Type B pancreatic cell (in vitro differentiated cells): ENCODE measurements at places on chromosomes 7 and 10. TPM values are rescaled to one million over a fixed set of nuclear protein-coding genes. Genes with fewer than 3 reads are reported as not detected.

Gene KIAA1217
- 73.2 and 99.0 TPM in 2 replicates for total RNA-seq

Gene ASAH2B
- 3.7 and 6.0 TPM in 2 replicates for total RNA-seq

Gene DPYSL4
- 11.7 and 61.9 TPM in 2 replicates for total RNA-seq

Gene TMEM229A
- 0.19 and 0.33 TPM in 2 replicates for total RNA-seq

Gene SPAM1
- not detected in 2 replicates for total RNA-seq

Gene EBF3
- 0.81 and 26.1 TPM in 2 replicates for total RNA-seq

Gene PGAM2
- total RNA-seq: 0.57 and 0.72 TPM in 2 replicates

Gene ITGA8
- 1.1 and 10.1 TPM in 2 replicates for total RNA-seq

Gene SPOCK2
- 13.8 TPM in 2 replicates for total RNA-seq

Gene BHLHA15
- total RNA-seq: 0.46 and 0.57 TPM in 2 replicates

Gene EPO
- total RNA-seq: 0.22 and 0.40 TPM in 2 replicates

Gene MEOX2
- 3.0 TPM in 1 of 2 replicates, not detected in the other for total RNA-seq

Gene CRPPA
- 2.8 and 2.9 TPM in 2 replicates for total RNA-seq

Gene GIMAP7
- total RNA-seq: not detected in 2 replicates

Gene GHRHR
- not detected in 2 replicates for total RNA-seq

Gene ADARB2
- total RNA-seq: 4.9 and 5.2 TPM in 2 replicates

Gene ZNF22
- 23.5 and 39.0 TPM in 2 replicates for total RNA-seq

Gene SORCS1
- total RNA-seq: 5.4 and 6.4 TPM in 2 replicates

Gene GNAT3
- total RNA-seq: 0.70 and 0.81 TPM in 2 replicates

Gene IFIT1B
- total RNA-seq: not detected in 2 replicates

Gene EFCAB10
- total RNA-seq: 2.0 TPM in 1 of 2 replicates, not detected in the other

Gene SPDYE5
- not detected in 2 replicates for total RNA-seq

Gene KCNMA1
- 27.9 and 30.1 TPM in 2 replicates for total RNA-seq

Gene ZNF735
- not detected in 2 replicates for total RNA-seq

Gene TMEM213
- not detected in 2 replicates for total RNA-seq
